ENCODE measurements at places on chromosomes 2 and 18.

DNA sequence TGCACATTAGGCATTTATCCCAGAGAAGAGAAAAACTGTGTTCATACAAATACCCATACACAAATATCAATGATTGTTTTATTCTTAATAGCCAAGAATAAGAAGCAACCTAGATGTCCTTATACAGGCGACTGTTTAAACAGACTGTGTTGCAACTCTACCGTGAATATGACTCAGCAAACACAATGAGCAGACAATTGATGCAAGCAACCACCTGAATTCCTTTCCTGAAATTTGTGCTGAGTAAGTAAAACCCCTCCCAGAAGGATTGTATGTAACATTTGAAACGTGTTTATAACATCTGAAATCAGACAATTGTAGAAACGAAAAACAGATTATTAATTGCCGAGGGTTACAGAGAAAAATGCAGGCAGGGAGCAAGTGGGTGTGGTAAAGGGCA lies 621.9 kb upstream of the SOX11 start:
- DNase-seq: no peak

DNA sequence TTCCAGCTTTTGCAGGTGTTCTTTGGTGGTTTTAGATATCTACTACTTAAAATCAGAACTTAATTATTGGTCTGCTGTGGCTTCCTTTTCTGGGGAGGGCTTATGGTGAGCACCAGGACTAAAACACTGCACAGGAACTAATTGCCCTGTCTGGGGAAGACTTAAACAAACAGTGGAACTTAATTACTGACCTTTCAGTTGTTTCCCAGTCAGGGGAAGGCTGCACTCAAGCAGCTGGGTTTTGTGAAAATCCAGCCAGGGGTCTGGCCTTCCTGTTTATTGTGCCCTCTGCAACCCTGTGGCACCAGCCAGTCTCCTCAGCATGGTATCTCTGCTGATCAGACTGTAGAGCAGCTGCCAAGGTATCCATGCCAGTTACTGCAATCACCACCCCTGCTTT lies 398.2 kb downstream of the ADCYAP1 start:
- no peak for DNase-seq

DNA sequence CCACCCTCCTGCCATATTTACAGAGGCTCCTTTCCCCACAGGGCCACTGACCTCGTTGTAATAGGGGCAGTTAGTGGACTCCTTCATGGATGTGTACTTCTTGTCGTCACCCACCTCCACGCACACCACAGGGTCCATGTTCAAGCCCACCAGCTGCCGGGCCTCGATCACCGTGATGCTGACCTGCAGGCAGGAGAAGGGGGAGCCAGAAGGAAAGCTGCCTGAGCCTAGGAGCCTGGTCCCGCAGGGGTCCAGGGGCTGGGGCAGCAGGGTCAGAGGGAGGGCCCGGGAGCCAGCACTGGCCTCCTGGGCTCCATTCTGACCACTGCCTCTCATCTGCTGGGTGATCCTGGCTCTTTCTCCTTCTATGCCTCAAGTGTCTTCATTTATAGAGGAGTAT lies 17.0 kb upstream of the OTOF start:
- DNase-seq: no peak

DNA sequence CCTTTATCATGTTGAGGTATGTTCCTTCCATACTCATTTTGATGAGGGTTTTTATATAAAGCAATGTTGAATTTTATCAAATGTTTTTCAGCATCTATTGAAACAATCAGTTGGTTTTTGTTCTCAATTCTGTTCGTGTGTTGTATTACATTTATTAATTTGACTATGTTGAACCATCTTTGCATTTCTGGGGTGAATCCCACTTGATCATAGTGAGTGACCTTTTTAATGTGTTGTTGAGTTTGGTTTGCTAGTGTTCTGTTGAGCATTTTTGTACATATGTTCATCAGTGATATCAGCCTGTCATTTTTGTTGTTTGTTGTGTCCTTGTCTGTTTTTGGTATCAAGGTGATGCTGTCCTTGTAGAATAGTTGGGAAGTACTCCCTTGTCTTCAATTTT lies 110.9 kb downstream of the MYO3B start:
- DNase-seq: no peak

Data from stimulated activated CD8-positive, alpha-beta memory T cell treated with anti-CD3 and anti-CD28 coated beads, Interleukin-4, amount 100 ng/mL, for 4 hours (primary cell).